ENCODE measurements at places on chromosomes 6 and 20.

DNA sequence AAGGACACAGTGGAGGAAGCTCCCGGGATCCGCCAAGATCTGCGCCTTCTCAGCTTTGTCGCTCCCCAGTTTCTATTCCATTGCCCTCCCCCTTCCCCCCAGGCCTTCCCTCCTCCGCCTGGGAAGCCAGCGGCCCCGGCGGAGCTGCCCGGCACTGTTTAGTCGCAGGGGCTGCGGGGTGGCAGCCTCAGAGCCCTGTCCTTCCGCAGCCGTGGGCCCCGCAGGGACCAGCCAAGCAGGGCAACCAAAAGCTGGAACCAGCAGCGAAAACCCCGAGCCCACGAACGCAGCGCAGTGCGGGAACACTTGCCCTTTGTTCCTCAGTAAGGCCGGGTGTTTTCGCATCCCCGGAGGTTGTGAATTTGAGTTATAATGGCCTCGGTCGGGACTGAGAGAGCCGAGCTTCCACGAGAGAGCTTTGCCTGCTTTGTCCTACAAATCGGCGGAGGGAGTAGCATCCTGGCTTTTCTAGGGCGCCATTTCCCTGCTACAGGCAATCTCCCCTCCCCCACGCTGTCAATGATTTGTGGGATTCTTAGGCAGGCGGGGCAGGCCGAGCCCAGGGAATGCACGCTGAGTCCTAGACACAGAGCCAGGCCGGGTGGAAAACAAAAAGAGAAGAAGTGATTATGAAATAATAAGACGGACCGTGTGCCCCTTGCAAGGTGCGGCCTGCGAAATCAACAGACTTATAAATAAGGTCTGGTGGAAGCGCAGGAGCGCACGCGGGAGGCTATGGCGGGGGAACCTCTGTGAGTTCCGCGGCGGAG is 4.0 kb upstream of the TUBB2B start:
- DNase-seq: peak; percentile 95

DNA sequence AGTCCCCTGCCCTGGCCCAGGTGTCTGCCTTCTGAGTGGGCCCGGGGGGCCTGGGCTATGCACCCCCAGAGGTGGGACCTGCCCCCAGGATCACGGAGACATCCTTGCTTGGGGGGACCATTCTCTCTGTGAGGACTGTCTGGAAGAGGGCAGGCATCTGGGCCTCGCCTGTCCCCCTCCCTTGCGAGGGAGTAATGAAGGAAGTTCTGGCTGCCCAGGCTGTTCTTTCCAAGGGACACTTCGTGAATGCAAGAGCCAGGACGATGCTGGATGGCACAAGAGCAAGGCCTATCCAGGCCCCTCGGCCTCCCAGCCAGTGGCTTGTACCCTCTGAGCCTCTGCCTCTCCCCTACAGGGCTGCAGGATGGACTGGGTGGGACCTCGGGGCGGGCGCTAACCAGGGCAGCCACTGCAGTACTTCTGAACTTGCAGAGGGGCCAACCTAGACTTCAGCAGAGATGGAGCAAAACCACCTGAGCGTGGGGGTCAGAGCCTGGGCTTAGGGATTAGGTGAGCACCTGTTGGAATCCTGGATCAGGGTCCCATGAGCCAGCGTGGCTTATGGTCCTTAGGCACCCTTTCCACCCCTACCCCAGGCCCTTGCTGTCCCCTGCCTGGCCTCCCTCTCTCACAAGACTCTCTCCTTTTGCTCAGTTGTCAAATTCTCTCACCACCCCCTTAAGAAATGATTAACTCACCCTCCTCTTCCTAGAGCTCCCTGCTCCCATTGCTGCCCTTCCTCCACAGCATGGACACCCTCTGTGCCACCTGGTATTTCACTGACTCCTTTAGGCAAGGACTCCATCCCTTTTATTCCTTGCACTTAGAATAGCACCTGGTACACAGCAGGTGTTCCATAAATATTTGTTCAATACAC is 53.2 kb downstream of the CTCFL start:
- DNase-seq: no peak

- no peak for DNase-seq
Measured at GRCh38 chr6:164072240-164072666, 657.7 kb downstream of the QKI start.

- DNase-seq: no peak
Measured at GRCh38 chr20:64222851-64223525, 32.6 kb upstream of the PCMTD2 start.

GRCh38 chr20:24968278-24968800 is 19.3 kb downstream of the CST7 start:
- no peak for DNase-seq

DNA sequence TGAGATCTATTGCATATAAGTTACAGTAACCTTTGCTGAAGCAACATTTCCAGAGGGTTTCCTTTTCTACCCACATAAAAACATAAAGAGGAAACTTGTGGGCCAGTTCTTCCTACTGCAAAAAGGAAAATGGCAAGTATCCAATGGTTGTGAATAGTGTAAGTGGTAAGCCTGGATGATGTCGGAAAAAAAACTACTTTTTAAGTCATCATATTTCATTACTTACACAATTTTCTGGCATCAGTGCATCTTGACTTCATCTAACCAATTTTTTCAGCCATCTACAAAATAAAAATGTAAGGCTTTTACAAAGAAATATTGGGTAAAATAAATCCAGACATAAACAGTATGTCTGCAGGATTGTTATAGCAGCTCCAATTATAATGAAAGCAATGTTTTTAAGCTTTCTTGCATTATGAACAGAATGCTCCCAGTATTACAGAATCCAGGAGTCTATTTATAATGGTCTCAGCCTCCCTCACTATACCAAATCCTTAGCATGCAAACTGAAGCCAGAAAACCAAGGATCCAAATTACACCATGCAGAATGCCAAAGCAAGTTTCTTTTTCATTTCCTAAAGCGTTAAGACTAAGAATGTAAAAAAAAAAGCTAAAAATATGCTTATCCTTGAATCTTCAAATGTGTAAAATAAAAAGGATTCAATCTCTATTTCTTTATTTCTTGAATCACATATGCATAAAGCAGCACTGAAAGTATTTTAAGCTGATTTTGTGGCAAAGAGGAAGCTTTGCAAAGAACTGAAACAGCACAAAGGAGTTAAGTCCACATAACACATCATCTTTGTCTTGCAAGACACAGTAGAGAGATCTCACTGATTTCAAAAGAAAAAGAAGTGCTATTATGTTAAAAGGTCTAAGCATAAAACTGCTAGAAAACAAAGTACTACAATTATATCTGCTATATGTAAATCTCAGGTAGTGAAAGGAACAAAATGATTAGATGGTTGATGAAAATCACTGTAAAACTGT is 126.8 kb upstream of the HMGCLL1 start:
- DNase-seq: no peak

- DNase-seq: no peak
Measured at GRCh38 chr6:73734832-73735453, 38.9 kb downstream of the CD109 start.

GRCh38 chr20:24918579-24919566 is 30.2 kb upstream of the CST7 start:
- DNase-seq: no peak

DNA sequence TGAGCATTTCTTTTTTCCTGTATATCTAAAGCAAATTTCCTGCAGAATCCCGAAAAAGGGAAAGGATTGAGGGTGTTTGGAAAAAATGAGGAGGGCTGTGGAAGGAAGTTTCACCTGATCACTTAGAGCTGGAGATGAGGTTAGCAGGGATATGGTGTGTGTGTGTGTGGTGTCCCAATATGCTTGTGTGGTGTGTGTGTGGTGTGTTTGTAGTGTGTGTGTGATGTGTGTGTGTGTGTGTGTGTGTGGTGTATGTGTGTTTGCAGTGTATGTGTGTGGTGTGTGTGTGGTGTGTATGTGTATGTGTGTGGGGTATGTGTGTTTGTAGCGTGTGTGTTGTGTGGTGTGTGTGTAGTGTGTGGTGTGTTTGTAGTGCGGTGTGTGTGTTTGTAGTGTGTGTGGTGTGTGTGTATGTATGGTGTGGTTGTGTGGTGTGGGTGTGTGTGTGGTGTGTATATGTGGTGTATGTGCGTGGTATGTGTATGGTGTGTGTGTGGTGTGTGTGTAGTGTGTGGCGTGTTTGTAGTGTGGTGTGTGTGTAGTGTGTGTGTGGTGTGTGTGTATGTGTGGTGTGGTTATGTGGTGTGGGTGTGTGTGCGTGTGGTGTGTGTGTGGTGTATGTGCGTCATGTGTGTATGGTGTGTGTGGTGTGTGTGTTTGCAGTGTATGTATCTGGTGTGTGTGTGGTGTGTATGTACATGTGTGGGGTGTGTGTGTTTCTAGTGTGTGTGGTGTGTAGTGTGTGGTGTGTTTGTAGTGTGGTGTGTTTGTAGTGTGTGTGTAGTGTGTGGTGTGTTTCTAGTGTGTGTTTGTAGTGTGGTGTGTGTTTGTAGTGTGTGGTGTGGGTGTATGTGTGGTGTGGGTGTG is 67.6 kb downstream of the GCNT2 start:
- DNase-seq: no peak

GRCh38 chr6:5626727-5627426 is 365.6 kb downstream of the FARS2 start:
- no peak for DNase-seq

GRCh38 chr6:70151616-70152015 is 151.3 kb downstream of the COL9A1 start:
- peak; percentile 32 for DNase-seq

DNA sequence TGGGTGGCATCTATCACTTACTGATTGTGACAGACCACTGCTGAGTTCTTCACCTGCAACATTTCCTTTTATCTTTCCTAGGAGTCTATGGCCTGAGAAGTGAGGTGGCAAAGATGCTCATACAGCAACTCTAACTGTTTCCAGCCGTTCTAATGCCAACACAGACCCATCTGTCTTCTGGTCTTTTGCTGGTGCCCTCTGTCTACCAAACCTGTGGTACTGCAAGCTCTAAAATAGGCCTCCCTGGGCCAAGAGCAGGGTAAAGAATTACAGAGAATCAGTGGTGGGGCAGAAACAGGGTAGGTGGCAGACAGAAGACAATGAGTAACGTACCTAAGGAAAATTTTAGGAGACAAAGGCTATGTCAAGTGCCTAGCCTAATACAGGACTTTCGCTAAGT is 611.0 kb upstream of the FLRT3 start:
- no peak for DNase-seq

DNA sequence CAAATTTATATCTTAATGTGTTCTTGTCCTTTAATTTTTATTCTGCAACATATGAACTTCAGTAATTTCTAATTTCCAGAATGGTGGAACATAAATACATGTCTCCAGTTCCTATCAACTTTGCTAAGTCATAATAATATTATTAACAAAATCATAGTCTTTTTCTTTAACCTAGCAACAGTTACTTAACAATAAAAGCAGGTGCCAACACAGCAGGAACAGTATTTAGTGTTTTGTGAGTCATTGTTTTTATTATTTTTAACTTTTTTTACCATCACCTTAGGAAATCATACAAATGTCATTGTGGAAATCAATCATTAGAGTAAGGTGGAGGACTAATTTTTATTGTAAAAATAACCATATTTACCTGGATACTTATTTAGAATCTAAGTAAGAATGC is 133.5 kb downstream of the PLCB1 start:
- DNase-seq: no peak

- DNase-seq: no peak
Measured at GRCh38 chr20:33721391-33722140, 1.5 kb upstream of the PXMP4 start.

DNA sequence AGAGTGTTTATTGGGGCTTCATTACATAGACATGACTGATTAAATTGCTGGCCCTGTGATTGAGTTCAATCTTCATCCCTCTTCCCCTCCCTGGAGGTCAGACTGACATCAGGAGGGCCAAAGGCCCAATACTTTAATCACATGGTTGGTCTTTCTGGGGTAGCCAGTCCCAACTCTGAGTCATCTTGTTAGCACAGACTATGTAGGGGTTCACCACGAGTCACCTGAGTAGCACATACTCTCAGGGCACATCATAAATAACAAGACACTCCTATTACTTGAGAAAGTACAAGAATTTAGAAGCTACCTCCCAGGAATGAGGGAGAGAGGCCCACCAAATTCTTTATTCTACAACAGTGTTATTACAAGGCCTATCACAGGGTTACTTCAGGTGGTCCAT is 11.3 kb downstream of the GINS1 start:
- DNase-seq: no peak

DNA sequence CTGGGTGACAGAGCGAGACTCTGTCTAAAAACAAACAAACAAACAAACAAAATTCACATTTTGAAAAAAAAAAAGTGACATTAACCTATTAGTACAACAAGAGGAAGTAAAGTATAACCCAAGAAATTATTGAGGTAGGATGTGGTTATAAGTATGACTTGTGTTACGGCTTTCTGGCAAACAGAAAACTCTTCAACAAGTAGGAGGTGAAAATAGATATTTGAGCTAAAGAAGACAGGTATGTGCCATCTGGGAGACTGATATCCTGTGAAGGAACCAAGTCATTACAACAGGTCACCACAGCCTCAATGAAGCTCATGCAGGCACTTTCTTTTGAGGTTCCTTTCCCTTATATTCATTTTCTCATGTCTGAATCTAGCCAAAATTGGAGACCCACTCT is 28.8 kb downstream of the TLDC2 start:
- DNase-seq: no peak

DNA sequence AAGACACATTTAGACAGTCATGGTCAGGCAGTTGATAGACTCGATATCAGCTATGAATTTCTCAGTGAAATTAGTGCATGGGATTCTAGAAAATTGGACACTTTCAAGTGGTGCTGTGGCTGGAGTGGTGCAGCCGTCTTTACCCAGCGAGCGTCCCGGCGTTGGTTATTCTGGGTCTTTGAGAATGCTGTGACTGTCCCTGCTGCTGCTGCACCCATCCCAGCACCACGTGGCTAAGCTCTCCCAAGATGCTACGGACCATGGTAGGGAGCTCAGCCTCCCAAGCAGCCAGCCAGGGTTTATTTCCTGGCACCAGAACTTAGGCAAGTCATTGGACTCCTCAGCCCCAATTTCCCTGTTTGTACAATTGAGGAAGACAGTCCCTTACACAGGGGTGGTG is 147.2 kb upstream of the RPS6KA2 start:
- no peak for DNase-seq

DNA sequence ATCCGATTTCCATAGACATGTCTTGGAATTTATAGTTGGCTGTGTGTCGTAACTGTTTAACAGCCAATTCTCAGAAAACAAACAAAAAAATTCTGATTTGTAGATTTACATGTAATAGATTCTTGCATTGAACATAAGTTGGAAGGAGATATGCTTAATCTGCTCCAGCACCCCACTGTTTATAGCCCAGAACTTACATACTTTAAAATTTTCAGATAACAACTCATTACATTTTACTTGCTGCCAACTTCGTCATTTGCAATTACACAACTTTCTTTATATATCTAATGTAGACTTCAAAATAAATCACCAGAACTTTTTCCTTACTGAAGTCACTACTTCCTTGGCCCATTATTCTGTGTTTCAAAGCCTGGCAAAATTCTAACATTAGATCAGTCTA is 472.3 kb upstream of the EYS start:
- DNase-seq: no peak

GRCh38 chr20:18360635-18361034 is 72.3 kb downstream of the ZNF133 start:
- no peak for DNase-seq

- DNase-seq: no peak
Measured at GRCh38 chr6:113936093-113936934, 34.6 kb downstream of the HDAC2 start.
